ENCODE measurements at places on chromosomes 7 and 10.

- no peak for DNase-seq
Measured at GRCh38 chr7:31791881-31792280, 104.9 kb downstream of the PPP1R17 start.

GRCh38 chr7:108340856-108341411 lies 115.3 kb downstream of the NRCAM start:
- no peak for DNase-seq

- no peak for DNase-seq
Measured at GRCh38 chr10:119546009-119546408, 3.5 kb upstream of the RGS10 start.

- no peak for DNase-seq
Measured at GRCh38 chr10:46236546-46236887, 50.3 kb upstream of the ANTXRL start.

DNA sequence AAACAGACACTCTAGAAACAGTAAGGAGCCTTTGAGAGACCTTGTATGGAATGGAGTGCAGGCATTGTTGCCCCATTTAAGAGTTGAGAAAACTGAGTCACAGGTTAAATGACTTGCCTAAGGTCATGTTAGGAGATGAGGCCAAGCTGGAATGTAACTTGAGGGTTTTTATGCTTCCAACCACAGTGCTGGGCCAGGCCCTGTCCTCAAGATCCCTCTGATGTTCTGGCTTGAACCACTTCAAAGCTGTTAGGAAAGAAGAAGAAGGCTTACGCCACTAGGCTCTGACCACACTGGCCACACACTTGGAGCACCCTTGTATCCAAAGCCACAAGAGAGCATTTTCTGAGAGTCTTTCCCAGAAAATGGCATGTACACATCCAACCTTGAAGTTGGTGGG lies 42.7 kb downstream of the PLAU start:
- no peak for DNase-seq

Data from stimulated activated CD8-positive, alpha-beta memory T cell treated with anti-CD3 and anti-CD28 coated beads, Interleukin-2, amount 100 ng/mL, for 1 hour (primary cell).